ENCODE measurements at places on chromosomes 3 and 15.

DNA sequence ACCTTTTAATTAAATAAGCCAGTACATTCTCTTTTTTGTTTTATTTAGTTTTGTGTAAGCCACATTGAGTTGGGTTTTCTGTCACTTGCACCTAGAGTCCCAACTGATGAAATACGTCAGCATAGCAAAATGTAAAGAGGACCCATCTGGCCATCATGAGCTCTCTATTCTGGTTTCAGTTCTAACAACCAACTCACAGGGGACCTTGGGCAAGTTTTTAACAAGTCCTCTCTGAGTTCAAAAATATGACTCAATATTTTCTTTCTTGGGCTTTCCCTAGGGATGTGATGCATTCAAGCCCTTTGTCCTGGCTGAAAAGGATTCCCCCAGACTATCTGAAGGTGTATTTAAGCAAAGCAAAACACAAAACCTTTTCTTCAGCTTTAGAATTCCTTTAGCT, 32.9 kb downstream of the PLCH1 start:
- no peak for DNase-seq

GRCh38 chr3:47645551-47645950, 66.9 kb upstream of the CSPG5 start:
- no peak for DNase-seq

DNA sequence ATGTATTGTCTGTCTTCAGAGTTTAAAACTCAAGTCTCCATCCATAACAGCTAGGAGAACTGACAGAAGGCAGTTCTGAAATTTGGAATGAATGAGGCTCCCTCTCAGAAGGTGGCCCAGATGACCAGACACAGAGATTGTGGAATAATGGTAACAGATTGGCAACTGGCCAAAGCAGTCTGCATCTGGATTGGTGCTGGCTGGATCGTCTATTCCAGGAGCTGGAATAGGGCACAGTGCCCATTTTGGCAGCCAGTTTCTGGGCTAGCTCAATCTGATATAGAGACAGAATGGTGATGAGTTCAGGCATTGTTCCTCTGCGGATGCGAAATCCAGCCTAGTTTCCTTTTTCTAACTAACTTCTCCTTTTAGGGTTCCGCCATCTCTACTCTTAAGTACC, 851.7 kb downstream of the PDCD6IP start:
- DNase-seq = no peak

DNA sequence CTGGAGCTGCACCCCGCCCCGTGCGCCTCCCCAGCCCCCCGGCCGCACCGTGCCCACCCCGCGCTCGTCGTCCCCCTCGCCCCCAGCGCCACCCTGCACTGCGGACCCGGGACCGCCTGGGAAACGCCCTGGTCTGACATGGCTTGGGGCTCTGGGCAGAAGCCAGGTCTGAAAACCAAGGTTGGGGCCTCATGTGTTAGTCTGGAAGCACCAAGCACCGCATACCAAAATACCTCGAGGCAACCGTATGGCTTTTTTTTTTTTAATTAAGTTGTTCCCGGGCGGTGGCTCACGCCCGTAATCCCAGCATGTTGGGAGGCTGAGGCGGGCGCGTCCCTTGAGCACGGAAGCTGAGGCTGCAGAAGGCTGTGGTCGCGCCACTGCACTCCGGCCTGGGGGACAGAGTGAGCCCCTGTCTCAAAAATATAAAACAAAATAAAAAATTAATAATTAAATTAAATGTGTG, 91.5 kb upstream of the CHD2 start:
- DNase-seq = no peak

DNA sequence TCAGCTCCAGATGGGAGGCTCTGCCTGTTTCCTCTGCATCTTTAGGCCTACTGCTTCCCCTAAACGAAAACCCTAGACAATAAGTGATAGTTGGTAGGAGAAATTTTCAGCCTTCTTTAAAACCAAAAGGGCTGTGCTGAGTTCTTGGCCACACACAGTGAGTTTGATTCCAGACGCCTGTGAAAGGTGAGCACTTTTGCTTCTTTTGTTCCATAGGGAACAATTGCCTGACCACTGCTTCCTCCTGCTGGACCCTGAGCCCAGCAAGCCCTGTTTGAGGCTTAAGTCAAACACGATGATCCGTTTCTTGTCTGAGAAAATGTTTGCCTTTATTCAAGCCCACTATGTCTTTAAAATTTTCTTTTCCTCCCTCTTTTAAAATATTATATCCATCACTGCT, 493.9 kb downstream of the ZIC1 start:
- no peak for DNase-seq

DNA sequence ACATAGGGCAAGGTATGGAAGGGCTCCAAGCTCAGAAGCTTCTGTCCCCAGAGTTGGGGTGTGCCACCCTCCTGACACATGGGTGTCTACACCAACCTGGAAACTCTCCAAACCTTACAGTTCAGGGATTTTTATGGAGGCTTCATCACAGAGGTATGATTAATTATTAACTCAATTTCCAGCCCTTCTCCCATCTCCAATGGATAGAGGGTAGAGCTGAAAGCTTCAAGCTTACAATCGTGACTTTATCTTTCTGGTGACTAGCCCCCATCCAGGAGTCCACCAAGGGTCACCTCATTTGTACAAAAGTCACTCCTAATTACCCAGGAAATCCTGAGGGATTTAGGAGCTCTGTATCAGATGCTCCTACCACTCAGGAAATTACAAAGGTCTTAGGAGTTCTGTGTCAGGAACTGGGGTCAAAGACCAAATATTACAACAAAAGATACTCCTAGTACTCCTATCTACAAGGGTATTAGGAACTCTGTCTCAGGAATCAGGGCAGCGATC, 62.7 kb downstream of the TFDP2 start:
- no peak for DNase-seq

GRCh38 chr3:46280105-46280797, 38.0 kb downstream of the CCR3 start:
- DNase-seq = no peak
